Fibroblast of lung (primary cell): ENCODE measurements at places on chromosomes 4 and X.
A peak's percentile ranks its signal among the peaks of the same experiment; 100 is the strongest.

DNA sequence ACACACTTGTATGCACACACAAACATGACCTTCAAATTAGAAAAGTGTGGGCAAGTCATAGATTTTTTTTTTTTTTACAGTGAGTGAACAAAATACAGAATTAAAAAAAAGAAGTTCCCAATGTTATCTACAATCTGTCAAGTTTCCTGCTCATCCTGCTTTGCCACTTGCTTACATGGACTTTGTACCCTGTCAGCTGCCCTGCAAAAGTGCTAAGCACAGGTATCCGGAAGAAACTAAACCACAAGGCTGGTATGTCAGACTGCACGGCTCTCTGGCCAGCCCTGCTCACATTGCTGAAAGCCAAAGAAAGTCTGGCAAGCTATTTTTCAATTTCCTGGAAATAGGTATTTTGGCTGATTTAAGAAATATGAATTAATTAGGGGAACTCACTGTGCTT is 38.9 kb upstream of the BCLAF3 start:
- no peak for DNase-seq

- peak; percentile 62 for DNase-seq
Measured at GRCh38 chr4:31362756-31363155, 642.6 kb downstream of the PCDH7 start.

DNA sequence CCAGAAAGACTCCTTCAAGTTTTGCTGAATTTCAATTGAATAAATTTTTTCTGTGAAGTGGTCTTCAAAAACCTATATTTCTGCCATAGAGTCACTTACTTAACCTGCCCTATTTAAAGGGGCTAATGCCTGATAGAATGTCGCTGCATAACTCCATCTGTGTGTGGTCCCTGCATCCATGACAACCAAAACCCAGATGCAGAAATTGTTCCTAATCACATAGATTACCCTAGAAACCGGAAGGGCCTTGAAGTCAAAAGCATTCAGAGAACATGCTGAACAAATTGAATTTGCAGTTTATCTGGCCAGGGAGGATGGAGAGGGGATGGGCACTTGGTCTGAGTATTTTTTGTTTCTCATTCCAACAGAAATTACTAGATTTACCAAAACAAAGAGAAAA is 1.5 kb upstream of the PARM1 start:
- no peak for DNase-seq

GRCh38 chr4:125505621-125506020 is 190.9 kb downstream of the FAT4 start:
- DNase-seq, result no peak

GRCh38 chr4:112075129-112075753 is 70.0 kb upstream of the FAM241A start:
- DNase-seq, result peak; percentile 58

- peak; percentile 55 for DNase-seq
Measured at GRCh38 chrX:150887906-150888465, 10.5 kb downstream of the CD99L2 start.

- no peak for DNase-seq
Measured at GRCh38 chr4:2646396-2647149, 109.6 kb downstream of the TNIP2 start.

DNA sequence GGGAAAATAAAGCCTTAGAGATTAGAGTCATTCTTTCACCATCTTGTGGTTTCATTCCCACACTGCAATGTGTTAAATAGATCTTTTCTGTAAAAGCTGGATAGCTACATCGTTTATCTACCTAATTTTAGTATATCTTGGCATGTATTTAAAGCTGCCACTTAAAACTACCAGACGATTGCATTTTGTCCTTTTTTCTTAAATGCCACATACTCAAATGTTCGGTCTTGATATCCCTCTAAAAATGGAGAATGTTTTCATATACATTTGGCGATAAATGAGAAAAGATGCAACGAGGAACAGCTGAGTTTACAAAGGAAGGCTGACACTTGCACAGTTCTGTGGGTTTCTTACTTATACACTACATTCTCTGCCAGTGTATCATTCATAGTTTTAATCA is 148.3 kb downstream of the CENPC start:
- DNase-seq, result no peak

DNA sequence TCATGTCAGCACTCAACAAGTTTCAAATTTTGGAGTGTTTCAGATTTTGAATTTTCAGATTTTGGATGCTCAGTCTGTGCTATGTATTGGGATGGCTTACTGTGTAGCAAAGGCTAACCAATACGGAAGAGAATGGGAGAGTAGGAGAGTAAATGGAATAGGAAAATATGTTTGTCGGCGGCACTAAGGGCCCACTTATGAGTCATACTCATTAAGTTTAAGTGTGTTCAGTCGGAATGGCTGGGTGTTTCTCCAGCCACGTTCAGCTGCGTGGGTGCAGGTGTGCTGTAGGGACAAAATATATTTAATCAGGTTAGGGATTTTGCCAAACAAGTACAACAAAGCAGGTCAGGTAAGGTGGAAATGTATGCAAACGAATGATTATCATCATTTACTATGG is 13.6 kb downstream of the FTHL17 start:
- no peak for DNase-seq

DNA sequence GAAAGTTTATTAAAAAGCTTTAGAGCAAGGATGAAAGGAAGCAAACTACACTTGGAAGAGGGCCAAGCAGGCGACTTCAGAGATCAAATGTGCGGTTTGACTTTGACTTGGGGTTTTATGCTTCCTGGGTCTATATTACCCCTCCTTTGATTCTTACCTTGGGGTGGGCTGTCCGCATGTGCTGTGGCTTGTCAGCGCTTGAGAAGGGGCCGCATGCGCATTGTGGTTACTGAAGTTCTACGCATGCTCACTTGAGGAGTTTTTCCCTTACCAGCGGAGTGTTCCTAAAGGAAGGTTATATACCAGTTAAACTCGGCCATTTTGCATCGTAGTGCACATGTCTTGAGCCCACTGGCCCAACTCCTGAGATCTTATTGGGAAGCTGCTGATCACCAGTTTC is 9.9 kb downstream of the ZNF157 start:
- DNase-seq, result no peak

DNA sequence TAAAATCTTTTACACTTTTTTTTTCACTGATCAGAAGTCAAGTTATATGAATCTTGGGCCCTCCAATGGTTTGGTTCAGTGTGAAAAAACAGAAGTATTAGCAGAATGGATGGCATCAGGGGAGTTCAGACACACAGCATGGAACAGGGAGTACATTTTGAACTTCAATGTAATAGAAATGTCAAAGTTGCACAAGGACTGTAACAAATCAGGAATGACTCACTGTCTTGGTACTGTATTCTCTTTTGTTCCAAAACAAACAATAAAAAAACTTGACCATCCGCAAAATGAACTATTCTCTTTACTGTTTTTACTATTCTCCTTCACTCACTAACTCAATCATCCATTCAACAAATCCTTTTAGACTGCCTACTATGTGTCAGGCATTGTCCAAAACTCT is 401.0 kb downstream of the FSTL5 start:
- peak; percentile 83 for DNase-seq

GRCh38 chr4:53767482-53767881 is 176.2 kb upstream of the LNX1 start:
- DNase-seq, result peak; percentile 75

- no peak for DNase-seq
Measured at GRCh38 chr4:17665852-17666251, 51.4 kb downstream of the MED28 start.

GRCh38 chrX:30141966-30142365 is 73.4 kb upstream of the MAGEB2 start:
- peak; percentile 21 for DNase-seq

- DNase-seq, result no peak
Measured at GRCh38 chr4:164551713-164552040, 202.3 kb upstream of the SMIM31 start.

- no peak for DNase-seq
Measured at GRCh38 chrX:80174925-80175574, 160.5 kb downstream of the TBX22 start.

DNA sequence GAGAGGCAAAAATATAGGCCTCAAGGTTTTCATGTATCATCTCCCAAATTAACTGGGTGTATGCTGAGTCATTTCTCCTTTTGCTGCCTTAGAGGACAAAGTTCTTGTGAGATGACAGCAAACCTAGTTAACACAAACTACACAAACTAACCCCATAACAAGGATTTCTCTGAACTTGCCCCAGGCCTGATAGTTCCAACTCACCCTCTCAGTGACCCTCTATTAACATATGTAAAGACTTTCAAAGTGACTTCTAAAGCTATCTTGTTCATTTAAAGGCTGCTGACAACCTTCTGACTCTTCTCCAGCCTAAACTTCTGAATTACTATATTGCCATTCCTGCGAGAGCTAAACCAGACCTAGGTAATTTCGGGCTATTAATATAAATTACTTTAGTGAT is 43.2 kb upstream of the CCDC149 start:
- DNase-seq, result no peak

- DNase-seq, result no peak
Measured at GRCh38 chrX:17987783-17988182, 126.7 kb upstream of the RAI2 start.

DNA sequence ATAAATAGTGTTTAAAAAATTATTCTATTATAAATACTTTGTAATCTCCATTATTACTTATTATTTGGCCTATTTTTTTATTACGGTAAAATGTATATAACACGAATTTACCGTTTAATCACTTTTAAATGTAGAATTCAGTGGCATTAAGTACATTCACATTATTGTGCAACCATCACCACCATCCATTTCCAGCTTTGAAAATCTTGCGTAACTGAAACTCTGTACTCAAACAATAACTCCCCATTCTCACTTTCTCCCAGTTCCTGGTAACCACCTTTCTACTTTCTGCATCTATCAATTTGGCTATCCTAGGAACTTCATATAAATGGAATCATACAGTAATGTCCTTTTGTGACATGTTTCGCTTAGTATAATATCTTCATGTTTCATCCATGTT is 45.7 kb downstream of the PASD1 start:
- DNase-seq, result no peak

- peak; percentile 27 for DNase-seq
Measured at GRCh38 chr4:128630871-128631270, 178.6 kb upstream of the JADE1 start.

DNA sequence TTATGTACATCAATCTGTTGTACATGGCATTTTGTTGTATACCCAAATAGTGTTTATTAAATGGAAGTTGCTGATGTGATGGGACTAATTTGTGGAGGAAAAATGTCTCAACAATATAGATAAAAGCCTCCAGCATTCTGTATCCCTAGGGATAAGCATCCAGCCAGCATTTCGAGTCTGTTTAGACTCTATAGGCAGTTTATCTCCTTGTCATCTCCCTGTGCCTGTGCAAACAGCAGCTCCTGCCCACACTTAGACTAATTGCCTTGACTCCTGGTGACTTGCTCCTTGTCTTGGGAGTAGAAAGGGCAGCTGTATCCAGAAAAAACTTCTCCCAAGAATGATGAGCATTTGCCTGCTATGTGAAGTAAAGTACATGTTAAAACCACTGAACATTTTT is 83.8 kb downstream of the DOCK11 start:
- no peak for DNase-seq

DNA sequence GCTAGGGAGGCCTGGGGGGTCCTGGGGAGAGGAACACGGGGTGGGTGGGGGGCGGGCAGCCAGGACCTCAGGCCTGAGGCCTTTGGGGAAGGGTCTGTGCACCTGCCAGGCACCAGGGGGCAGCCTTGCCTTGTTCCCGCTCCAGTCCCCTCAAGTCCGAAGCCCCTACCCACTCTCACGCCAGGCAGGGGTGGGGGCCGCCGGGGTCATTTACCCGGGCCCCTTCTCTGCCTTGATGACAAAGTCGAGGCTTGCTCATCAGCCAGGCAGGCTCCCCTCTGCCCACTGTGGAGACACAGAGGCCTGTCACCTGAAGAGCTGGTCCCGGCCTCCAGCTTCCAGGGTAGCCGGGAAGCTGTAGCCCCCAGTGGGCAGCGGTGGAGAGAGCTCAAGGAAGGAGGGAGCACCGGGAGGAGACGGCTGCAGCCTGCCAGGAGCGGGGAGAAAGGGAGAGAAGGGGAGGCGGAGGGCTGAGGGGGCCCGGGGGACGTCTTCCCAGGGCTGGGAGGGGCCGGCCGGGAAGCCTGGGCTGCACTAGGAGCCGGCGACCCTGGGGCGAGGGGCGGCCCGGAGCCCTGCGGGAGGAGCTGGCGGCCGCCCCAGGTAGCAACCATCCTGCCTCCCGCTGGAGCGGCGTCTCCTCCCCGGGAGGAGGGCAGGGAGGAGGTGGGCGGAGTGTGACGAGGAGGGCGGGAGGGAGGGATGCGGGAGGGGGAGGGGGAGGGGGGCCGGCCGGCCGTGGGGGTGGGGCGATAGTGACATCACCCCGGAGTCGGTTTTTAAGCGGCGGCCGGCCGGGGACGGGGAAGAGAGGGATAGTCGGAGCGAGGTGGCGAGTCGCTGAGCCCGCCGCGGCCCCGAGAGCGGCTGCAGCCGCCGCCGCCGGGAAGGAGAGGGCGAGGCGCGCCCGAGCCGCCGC is at the start of gene SLC6A8:
Gene SLC6A8, plus strand, starts transcription at position 806 of the 919 bp plus-strand sequence. CDS start 649 bp downstream, outside the sequence.
- DNase-seq, result peak; percentile 52

DNA sequence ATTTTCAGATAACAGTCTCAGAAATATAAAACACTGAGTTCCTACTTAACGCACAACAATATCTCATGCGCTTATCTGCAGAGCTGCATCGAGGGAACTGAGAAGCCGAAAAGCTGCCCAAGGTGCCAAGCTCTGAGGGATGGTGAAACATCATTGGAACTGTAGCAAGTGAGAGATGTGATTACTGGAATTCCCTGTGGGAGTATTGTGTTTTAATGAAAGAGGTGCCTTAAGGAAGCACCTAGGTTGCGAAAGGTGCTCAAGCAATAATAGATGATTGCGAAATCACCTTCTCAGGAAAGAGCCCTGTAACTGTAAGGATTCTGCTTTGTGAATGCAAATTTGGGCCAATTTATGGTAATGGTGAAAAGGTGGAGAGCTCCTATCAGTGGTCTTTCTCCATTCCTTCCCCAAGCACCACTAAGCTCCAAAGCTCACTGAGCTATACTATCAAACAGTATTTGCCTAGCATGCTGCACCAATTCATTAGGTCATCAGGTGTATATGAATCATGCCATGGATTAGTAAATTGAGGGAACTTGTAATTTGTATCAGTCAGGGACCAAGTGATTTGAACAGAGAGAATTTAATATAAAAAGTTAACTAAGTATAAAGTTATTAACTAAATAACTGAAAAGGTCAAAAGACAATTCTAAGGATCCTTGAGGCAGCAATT is 59.0 kb upstream of the ATP8A1 start:
- no peak for DNase-seq

GRCh38 chr4:26779674-26780073 is 81.0 kb upstream of the STIM2 start:
- peak; percentile 23 for DNase-seq

DNA sequence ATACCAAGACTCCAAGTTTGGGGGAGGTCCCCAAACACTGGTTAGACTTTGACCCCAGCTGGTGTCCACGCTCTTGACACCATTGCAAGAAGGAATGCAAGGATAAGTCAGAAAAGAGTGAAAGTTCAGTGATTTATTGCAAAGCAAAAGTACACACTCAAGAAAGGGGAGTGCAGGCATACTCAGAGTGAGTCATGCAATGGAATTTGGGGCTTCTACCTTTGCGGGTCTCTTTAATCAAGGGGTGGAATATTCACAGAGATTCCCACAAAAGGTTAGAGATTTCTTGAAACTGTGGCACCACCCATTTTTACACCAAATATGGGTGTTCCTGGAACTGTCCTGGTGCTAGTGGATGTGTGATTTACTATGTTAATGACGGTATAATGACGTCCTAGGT is 5.2 kb upstream of the SMIM10L2A start:
- DNase-seq, result no peak
